Activated CD8-positive, alpha-beta memory T cell treated with anti-CD3 and anti-CD28 coated beads for 1 hour (primary cell): ENCODE measurements at places on chromosomes 2 and 18.

GRCh38 chr18:35777039-35777438, 195.4 kb upstream of the RMP24 start:
- DNase-seq, result no peak

- DNase-seq, result no peak
Observed at GRCh38 chr2:156908825-156909224, 348.7 kb upstream of the GALNT5 start.

DNA sequence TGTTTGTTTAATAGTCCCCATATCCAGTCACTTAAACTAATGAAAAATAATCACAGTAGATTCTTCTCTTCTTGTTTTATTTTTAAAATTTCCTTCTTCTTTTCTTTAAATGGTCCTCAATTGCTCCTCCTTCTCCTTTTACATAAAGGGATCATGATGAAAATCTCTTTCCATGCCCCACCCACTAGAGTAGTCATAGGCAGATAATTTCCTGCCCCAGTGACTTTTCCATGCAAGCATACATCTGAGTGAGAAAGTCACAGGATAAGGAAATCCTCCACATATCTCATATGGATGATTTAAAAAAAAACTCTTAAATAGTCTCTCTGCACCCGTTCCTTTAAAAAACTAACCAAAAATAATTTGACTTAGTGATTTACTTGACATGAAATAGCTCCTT, 552.3 kb upstream of the SETBP1 start:
- DNase-seq, result no peak

DNA sequence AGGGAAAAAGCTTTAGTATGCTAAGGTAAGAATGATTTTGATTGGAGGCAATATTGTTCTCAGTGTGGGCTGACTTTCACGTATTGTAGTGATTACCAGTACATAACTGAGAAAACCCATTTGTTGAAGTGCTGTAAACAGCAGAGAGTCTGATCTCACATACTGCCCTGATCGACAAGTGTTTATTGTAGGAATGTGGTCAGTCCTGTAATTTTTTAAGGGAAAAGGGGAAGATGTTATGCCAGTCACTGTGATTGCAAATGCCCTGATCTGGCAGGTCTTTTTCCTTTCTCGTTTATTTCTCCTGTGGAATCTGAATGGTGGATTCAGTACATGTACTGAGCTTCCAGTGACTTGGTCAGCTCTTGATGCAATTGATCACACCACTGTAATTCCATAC, 11.5 kb downstream of the SPATS2L start:
- no peak for DNase-seq

- DNase-seq, result no peak
Observed at GRCh38 chr18:26409091-26409490, 139.3 kb downstream of the KCTD1 start.

GRCh38 chr18:58135183-58135641, 91.2 kb downstream of the NEDD4L start:
- DNase-seq, result no peak

- DNase-seq, result no peak
Observed at GRCh38 chr2:38394903-38395341, 17.8 kb upstream of the ATL2 start.

GRCh38 chr2:140122001-140122400, 1341.8 kb upstream of the NXPH2 start:
- DNase-seq, result no peak

- DNase-seq, result no peak
Observed at GRCh38 chr2:148486655-148487054, 157.9 kb upstream of the EPC2 start.

DNA sequence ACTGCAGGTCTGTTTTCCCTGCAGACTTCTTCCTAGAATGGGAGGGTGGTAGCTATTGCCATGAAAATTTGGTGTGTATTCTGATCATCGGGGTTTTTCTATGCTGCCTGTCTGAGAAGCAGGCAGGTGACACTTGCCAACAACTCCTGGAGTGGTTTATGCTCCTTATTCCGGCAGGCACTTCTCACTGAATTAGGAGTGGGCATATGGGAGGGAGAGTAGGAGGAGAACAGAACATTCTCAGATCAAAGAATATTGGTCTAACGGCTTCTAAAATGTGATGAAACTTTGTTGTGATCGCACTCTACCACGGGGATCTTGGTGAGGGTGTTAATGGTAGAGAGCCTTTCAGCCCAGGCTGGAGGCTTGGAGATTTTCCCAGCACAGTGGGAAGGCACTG, 480.8 kb downstream of the PLCL1 start:
- DNase-seq, result no peak

GRCh38 chr2:233565685-233566140, 869 bp downstream of the USP40 start:
- no peak for DNase-seq

- no peak for DNase-seq
Observed at GRCh38 chr2:64982311-64982857, 6.8 kb upstream of the SLC1A4 start.

DNA sequence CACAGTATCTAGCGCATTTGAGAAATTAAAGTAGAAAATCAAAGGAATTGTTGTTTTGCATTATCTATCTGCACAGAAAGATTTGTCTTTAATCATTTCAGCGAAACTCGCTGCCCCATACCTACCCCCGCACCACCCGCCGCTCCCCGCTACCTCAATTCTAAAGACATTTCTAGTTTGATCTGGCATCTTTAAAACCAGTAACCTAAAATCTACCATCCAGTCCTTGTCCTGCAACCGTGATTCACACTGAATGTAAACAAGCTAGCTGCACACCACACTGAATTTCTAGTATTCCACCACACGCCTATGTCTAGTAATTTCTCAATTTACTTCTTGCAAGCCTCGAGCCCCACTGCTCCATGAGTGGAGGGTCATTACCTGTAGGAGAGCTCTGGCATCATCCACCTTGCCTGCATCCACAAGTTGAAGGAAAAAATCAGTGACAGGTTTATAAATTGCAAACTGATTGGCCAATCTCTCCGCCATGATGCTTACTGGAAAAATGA, 60.1 kb downstream of the ABCG8 start:
- no peak for DNase-seq

DNA sequence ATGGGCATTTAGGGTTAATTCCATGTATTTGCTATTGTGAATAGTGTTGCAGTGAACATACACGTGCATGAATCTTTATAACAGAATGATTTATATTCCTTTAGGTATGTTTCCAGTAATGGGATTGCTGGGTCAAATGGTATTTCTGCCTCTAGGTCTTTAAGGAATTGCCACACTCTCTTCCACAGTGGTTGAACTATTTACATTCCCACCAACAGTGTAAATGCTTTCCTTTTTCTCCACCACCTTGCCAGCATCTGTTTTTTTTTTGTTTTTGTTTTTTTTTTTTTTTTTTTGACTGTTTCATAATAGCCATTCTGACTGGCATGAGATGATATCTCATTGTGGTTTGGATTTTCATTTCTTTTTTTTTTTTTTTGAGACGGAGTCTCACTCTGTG, 62.4 kb downstream of the GTF3C3 start:
- DNase-seq, result no peak

DNA sequence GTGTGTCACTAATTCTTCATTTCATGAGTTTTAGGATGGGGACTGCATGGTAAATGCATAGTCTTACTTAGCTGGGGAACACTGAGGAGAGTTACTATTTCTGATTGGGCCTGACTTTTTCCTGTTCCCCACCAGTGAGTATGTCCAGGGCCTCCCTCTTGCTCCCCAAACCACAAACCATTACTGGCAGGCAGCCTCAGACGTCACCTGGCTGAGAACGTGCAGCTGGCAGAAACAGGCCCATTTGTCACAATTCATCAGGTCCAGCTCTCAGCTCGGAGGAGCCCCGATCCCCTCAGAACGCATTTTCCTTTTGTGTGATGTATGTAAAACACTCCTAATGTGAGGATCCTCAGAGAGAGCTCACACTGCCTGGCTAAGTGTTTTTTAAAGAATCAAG, 71.7 kb upstream of the SIX3 start:
- no peak for DNase-seq

DNA sequence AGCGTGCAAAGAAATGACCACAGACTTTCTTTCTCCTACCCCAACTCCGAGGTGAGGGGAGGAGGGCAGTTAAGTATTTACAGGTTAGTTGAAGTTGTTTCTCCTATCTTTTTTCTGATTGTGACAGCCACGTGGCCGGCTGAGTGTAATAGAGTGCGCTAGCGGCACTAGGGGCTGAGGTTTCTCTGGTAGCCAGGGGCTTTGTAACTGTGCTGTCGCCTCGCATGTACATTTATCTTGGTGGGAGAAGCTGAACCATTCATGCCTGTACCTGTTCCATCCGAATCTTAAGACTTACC, 214.1 kb upstream of the STON1 start:
- no peak for DNase-seq

DNA sequence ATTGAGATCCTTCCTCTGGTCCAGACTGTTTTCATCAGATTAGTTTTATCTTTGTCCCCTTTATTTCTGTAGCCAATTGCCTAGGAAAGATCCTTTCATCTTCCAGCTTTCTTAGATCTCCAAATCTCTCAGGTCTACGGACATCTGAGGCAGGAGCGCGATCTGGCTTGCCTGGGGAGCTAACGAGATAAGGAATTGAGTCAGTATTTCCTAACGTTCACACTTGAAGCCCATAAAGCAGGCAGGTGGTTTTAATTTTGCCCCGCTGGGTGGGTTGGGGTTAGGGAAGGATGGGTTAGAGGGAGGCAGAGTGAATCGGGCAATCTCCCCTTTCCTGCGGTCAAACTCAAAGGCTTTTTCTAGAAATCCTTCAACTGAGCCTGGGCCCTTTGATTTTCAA, 727 bp upstream of the TTLL4 start:
- DNase-seq, result no peak

GRCh38 chr2:168731616-168732015, 70.8 kb upstream of the NOSTRIN start:
- no peak for DNase-seq

GRCh38 chr2:227932403-227932802, 61.0 kb downstream of the DAW1 start:
- no peak for DNase-seq

DNA sequence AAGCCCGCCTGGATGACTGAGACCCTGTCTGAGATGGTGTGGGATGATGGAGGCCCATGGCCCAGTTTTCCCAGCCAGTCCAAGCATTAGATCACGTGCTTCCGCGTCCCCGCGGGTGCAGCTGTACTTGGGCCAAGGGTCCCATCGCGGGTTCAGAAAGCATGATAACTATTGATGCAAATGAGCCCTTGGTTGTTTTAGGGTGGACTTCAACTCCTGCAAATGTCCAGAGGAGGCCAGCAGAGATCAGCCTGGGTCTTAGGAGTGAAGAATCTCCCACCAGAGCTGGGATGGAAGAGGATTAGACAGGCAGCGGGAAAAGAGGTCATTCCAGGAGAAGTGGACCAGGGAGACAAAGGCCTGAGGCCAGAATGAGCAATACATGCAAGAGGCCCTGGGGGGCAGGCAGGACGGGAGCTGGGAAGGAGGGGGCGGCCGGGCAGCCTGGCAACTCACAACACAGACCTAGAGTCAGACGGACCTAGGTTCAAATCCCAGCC, 89.9 kb upstream of the TMEM247 start:
- DNase-seq, result no peak

GRCh38 chr2:30109856-30110255, 37.0 kb upstream of the YPEL5 start:
- DNase-seq, result no peak

DNA sequence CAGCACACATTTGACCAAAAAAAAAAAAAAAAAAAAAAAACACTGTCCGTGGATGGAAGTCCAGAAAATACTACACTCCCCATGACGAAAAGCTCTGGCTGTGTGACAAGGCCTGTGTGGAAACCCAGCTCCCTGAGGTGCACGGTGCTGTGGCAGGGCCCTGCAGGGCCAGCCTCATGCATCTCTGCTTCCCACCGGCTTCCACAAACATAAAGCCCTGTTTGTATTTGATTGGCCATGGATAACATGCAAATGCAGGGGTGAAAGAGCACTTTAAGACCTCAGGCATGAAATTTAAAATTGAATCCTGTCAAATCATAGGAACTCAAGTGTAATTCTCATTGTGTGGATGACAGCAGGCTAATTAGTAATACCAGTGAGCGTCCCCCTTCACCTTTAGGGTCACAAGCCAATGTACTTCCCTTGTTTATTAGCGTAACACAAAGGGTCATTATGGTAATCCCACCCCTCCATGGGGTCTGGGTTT, 757.2 kb downstream of the GALR1 start:
- DNase-seq, result no peak

- no peak for DNase-seq
Observed at GRCh38 chr18:31658670-31659575, 25.5 kb downstream of the B4GALT6 start.

DNA sequence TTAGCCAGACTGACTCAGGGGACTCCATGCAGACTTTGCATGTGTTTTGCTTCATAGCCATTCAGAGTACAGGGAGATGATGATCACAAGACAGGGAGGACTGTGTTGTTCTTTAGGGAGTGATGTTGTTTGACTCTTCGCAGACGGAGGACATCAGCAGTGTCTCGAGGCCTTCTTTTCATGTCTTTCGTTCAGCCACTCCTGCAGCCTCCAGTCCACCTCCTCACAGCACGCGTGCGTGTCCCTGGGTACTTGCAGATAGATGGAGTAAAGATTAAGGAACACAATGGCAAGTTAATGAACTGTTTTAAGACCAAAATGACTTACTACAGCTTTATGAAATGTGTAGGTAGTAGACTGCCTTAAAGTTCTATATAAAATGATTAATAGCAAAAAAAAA, 114.7 kb downstream of the MAP4K4 start:
- DNase-seq, result no peak

DNA sequence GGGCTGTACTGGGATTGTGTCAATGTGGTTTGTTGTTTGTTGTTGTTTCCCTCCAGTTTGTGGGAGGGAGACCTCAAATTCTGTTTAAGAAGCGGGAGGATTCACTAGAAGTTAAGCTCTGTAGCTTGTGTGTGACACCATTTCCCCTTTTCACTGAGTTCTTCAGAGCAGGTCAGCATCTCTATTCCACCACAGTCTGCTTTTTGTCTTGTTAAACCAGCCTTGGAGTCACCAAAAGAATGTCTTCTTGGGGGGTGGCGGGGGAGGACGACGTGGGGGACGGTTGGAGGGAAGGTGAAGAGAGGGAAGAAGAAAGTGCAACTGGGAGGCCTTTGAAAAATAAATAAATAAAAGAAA, 2.3 kb upstream of the BCL11A start:
- no peak for DNase-seq

DNA sequence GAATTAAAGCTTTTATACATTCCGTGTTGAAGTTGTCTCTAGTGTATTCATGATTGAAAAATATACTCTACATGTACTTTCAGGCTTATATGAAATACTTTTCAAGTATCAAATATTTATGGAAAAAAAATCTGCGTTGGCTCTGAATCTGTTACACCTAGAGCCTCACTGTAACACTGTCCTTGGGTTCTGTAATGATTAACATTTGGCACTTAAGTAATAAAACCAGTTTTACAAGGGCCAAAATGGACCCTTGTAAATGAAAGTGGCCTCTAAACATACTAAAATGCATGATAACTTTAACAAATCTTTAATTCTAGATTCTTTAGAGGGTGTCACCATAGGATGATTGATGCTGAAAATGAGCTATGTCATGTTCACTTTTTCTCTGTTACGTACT, 162.8 kb downstream of the PTPRM start:
- DNase-seq, result no peak

- no peak for DNase-seq
Observed at GRCh38 chr2:47490406-47490805, 87.5 kb downstream of the MSH2 start.

GRCh38 chr2:20668871-20669475, 2.0 kb downstream of the GDF7 start:
- no peak for DNase-seq

GRCh38 chr2:177074099-177074710, 138.4 kb upstream of the HNRNPA3 start:
- no peak for DNase-seq
